HFF-Myc (cell line): ENCODE measurements at places on chromosomes 11 and 22.
A peak's percentile ranks its signal among the peaks of the same experiment; 100 is the strongest.

DNA sequence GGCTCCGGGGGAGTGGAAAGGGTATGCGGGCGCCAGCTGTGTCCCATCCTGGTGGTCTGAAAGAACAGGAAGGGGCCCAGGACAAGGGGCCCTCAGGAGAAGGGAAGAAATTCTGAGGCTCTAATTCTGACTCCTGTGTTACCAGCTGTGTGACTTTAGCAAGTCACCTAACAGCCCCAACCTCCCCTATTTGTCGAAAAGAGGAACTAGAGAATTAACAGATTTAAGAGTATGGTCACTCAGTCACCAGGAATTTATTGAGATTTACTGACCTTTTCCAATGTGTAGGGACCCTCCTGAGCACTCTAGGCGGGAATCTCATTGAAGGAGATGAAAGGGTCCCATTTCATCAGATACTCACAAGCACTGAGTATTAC lies 14.6 kb downstream of the RPS6KA4 start:
- no peak for DNase-seq

DNA sequence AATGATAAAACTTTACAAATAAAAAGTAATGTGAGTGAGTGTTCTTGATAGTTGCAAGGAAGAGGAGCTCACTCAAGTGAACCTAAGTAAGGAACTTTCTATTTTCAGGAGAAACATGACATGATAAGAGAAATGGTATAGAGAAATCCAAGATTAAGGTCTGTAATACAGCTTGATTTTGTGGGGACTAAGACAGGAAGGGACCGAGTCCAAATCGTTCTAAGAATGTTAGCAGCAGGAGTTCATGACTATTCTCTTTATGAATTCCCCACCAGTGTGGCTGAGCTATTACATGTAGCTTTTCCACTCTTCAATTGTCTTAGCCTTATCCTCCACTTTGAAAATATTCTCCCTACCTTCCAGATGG lies 698.6 kb upstream of the ARHGAP42 start:
- no peak for DNase-seq

DNA sequence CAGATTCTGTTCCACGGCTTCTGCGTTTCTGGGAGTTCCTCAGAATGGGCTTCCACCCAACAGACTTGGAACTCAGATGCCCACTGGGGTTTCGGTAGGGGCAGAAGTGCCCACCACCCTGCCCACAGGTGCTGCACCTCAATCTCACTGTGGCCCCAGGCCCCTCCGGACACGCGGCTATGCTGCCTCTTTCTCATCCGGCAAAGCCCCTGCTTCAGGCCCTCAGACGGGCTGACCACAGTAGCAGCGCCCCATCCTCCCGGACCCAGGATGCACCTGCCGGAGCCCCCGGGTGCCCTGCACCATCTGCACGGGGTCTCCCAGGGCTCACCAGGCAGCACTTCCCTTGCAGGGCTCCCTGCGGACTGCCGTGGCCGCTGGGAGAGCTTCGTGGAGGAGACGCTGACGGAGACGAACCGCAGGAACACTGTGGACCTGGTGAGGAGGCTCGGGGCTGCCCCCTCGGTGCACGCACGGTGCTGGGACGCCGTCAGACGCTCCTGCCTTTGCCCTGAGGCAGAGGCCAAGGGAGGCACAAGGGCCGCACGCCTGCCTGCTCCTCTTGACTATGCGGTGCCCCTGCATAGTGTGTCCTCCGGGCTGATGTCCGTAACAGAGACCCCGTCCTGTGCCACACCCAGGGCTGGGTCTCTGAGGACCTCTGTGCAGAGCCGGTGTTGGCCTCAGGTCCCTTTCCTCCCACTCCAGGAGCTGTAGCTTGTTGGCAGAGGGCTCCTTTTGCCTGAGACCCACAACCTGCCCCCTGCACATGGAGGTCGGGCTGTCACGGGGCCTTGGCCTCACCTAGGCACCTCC lies 38.6 kb downstream of the SBF1 start:
- no peak for DNase-seq

- DNase-seq: no peak
These were observed at the start of gene HDAC10 for GRCh38 chr22:50250555-50251476. Gene HDAC10, minus strand, starts transcription at chr22:50251265. Its CDS starts 233 bp downstream, at chr22:50251032.

DNA sequence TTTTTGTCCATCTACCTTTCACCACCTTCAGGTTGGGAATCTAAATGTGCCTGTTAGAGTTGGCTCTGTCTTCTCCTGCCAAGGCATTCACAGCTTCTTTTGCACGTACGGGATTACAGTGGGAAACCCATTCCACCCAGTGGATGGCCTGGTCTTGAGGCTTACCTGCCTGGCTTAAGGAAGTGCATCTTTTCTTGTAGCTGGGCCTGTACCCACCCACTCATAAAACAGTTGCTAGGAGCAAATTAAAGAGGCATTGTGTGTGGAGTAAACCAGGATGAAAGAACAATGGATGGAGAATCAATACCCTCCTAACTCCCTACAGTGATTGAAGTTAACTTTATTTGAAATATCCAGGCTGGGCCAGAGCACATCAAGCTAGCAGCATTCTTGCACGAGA lies 71.6 kb downstream of the TEAD1 start:
- DNase-seq: no peak

DNA sequence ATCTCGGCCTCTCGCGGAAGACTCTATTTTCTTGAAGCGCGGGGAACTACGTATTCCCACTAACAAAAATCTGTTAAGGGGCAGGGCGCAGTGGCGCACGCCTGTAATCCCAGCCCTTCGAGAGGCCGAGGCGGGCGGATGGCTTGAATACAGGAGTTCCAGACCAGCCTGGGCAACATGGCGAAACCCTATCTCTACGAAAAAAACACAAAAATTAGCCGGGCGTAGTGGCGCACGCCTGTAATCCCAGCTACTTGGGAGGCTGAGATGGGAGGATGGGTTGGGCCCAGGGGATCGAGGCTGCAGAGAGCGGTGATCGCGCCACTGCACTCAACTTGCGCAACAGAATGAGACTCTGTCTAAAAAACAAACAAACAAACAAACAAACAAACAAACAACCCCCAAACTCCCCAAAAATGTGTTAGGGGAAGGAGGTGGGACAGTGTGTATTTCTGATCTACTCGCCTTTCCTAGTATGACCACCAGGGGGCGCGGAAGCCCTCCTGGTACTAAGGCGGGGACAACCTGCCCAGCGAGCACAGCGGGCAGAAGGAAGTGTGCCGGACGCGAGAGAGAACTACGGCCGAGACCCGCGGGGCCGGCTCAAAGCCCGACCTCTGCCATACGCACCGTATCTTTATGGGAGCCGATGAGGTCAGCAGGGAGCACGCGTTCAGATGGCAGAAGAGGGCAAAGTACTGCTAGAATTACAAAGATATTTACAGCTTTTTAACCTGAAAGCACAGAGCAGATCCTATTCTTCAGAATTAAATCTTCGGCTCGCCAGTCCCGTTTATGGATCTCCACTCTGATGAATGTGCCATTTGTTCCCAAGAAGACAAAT lies 1.3 kb upstream of the STX3 start:
- peak; percentile 33 for DNase-seq

DNA sequence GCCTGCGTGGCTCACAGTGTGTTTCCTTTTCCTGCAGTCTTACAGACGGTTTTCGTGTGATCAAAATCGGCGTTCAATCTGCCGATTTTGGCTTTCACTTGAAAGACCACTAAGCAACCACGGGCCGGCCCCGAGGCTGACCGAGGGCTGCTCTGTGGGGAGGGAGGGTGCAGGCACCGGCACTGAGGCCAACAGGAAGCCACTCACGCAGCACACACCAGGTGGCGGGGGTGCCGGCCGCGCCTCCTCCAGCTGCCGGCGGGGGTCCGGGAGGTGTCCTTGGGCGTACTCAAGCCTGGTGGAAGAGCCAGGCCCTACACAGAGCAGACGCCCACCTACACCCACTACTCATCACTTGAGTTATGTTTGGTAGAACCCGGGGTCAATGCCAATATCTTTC lies 14.3 kb downstream of the TOLLIP start:
- DNase-seq: no peak

DNA sequence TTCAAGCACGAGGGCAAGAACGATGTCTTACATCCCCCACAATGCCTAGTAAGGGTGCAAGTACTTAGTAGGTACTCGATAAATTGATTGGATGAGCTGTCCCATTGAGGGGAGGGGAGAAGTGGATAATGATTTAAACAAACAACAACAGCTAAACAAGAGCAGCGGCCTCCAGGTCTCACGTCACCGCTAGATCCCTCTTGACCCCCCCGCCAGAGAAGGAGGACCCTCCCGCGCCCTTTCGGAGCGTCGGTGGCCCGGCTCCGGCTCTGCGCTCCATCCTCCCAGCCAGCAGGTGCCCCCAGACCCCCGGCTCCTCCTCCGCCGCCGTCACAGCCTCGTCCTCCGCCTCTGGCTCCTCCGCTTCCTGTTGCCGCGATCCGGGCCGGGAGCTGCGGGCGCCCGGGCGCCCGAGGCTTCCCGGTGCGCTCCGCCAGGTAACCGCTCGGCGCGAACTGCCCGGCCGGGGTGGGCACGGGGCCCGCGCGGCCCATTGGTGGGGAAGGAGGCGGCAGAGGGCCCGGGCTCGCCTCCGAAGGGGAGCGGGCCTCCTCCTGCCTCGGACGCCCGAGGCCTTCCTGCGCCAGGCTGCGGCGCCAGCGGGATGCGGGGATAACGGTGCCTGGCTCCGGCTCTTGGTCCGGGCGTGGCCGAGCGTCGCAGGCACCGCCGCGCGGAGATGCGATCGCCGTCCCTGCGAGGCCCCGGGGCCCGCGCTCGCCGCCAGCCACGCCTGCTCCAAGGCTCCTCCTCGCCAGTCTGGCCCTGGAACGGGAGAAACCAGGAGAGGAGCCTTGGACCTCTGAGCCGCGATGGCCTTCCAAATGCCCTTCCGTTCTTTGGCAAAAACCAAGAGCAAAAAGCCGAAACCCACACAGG lies at the start of gene TLCD5:
TSS of gene TLCD5 (plus strand) at position 368 of the 879 bp plus-strand sequence. CDS start 2,143 bp downstream, outside the sequence.
- no peak for DNase-seq

DNA sequence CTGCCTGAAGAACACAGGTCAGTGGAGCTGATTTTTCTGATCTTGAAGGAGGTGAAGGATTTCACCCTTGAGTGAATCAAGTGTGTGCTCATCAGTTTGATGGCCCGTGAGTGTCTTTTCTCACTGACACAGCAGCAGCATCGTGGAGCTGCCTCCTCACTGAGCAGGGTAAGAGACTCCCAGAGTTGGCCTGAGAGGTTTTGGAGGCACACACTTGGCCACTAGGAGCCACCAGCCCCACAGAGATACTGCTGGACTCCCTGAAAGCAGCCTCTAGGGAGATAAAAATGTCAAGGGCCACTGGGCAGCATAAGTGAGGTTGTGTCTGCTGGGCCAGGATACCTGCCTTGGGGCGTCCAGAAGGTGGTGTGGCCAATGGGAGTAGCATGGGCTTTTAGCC lies 245.4 kb downstream of the GRIK4 start:
- no peak for DNase-seq

DNA sequence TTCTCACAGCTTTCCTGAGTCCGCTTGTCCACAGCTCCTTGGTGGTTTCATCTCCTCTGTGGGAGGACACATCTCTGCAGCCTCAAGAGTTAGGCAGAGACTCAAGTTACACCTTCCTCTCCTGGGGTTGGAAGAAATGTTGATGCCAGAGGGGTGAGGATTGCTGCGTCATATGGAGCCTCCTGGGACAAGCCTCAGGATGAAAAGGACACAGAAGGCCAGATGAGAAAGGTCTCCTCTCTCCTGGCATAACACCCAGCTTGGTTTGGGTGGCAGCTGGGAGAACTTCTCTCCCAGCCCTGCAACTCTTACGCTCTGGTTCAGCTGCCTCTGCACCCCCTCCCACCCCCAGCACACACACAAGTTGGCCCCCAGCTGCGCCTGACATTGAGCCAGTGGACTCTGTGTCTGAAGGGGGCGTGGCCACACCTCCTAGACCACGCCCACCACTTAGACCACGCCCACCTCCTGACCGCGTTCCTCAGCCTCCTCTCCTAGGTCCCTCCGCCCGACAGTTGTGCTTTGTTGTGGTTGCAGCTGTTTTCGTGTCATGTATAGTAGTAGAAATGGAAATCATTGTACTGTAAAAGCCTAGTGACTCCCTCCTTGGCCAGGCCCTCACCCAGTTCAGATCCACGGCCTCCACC lies 11.7 kb downstream of the RASD2 start:
- no peak for DNase-seq

- no peak for DNase-seq
These were observed 2.7 kb downstream of the HEPHL1 start for GRCh38 chr11:94023856-94024255.

- DNase-seq: peak; percentile 46
These were observed 17.3 kb upstream of the DGCR8 start for GRCh38 chr22:20062766-20063083.

DNA sequence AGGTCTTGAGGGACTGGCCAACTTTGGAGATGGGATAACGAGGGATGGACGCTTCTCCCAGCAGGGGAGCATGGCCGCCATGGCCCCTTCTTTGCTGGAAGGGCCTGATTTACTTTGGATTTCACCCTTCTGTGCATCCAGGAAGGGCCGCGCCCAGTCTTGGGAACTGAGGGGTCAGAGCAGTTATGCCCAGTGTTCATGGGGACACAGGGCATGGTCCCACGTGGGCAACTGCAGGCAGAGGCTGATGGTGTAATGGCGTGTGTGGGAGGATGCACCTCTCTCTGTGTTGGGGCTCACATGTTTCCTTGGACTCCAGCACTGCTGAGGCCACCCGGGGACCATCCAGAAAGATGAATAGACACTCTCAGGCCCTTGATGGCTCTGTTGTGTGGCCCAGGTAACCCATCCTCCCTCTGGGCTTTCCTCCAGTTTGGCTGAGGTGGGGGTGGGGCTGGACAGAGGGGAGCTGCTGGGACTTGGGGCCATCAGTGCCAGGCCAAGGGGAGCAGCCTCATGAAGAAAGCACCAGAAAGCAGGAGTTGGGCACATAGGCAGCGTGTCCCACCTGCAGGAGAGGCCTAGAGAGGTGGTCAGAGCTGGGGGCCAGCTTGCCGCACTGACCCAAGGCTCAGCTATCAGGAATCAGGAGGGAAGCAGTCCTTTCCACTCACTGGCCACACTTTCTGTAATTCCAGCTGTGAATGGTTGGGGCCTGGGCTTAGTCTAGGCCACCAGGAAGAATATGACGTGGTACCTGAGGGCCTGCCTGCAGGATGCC lies 1033.9 kb downstream of the TBC1D22A start:
- no peak for DNase-seq

DNA sequence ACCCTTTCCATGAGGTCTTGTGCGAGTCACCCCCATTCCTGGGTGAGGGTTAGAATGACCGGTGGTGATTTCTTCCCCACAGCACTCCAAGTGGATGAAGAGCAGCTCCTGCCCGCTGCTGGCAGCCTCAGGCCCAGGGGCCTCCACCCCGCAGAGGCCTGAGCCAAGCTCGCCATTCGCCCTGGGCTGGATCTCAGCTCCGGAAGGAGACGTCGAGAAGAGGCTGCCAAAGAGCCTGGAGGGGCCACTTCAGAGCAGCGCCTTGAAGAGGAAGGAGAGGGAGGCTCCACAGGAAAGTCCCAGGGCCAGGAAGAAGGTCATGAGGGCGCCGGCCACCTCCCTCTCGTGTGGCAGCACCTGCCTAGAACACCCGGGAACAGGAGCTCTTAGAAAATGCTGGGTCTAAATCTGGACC lies 8.4 kb downstream of the SLC29A2 start:
- DNase-seq: no peak
